ENCODE measurements at places on chromosomes 2 and 18.

DNA sequence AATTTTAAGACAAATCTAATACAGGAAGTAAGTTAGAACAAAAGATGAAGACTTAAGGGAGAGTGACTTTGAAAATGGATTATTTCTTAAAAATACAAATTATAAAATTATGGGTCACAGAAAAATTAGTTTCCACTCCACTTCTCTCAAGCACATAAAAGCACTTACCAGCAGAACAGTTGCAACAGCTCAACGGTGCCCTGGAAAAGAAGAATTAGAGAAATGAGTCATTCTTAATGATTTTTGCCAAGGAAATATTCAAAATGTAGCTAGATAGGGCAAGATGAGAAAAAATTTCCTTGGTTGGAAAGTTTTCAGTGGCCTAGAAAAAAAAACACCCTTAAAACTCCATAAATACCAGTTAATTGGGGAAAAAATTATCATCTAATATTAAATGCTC lies 2185.6 kb upstream of the CELF4 start:
- no peak for DNase-seq

DNA sequence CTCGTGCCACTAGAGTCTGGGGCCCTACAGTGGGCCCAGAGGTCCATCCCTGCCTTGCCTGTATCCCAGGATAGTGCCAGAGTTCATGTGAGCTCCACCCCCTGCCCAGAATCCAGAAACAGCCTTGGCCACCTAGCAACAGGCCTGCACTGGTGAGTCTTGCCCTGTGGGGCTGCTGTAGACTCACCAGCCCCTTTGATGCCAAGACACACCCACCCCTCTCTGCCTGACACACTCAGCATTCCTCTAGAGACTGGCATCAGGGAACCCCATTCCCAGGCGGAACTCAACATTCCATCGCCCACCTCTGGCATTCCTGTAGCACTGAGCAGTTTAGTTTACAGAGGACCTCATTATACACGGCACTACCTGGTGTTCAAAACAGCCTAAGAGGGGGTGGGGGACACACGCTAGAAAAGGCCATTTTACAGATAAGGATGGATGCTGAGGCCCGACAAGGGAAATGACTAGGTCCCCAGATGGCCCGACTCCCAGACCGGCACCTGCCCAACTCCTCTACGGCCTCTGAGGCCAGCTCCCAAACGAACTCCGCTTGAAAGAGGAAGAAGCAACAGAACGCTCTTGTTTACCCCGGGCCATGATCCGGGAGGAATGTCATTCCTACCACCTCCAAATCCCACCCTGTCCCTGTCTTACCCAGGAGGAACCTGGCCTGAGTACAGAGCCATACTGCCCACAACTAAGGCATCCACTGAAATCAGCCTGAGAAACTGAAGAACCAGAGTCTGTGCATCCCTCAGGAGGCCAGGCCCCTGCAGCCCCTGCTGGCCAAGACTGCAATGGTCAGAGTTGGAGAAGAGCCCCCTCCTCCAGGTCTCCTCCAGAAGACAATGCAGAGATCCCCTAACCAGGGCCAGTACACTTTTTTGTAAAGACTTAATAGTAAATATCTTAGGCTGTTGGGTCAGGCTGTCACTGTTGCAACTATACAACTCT lies 180.2 kb downstream of the TNS1 start:
- DNase-seq: no peak

DNA sequence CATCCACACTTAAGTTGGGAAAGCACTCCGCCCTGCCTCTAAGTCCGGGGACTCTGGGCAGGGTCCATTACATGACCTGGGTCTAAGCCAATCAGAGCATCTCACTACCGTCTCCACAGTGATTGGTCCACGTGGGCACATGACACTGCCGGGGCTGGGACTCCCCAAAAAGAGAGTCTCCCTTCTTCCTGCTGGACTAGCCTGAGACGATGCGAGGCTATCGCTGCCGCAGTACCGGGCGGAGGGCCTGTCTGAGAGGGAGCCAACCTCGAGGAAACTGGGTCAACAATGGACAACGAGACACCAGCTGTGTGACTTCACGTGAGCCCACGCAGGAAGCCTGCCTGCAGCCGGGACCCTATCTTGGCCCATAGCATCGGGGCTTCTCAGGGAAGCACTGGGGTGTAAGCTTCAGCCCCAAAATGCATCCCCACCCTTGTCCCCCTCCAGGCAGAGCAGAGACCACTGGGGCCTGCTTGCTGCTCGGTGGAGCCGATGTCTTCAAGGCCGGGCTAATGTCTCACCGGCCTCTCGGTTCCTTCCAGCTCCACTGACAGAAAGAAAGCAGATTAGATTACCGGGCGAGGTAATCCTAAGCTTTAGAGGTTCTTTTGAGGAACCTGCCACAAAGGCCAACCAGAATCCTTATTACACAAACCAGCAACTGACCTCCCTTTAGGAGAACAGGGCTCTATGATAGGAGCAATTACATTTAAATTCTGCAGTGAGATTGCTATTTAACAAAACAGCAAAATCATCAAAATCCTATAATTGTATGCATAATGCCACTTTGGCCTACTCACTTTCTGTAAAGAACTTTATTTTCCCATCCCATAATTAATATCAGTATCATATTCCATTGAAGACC lies 21.3 kb upstream of the COPS8 start:
- DNase-seq: no peak

GRCh38 chr2:96082211-96083063 lies 33.9 kb downstream of the ADRA2B start:
- no peak for DNase-seq

DNA sequence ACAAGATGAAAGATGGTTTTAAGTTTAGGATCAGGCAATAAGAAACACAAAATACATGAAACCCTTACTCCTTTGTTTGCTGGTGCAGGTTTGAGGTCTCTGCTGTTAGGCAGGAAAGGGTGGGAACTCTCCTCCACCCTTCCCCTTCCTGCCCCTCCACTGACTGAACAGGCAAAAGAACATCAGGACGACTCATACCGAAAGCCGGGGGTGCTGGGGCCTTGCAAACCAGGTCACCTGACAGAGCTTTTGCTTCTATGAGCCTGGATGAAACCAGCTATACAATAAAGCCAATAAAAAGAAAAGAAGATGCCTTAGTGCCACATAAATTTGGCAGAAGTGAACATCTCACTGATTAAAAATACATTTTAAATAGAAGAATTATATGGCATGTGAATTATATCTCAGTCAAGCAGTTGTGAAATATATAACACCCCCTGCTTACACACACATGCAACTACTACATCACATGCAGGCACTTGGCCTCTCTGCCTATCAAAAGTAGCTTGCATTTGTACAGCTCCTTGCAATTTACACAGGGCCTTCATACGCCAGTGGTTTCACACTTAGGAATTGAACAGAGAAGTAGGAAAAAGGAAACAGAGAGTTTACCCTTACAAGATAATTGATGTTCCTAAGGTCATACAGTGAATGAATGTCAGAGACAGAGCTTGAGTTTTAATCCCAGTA lies 215.1 kb upstream of the TRIB2 start:
- DNase-seq: no peak

- DNase-seq: no peak
These were observed 19.9 kb downstream of the CDKL4 start for GRCh38 chr2:39223909-39224308.

DNA sequence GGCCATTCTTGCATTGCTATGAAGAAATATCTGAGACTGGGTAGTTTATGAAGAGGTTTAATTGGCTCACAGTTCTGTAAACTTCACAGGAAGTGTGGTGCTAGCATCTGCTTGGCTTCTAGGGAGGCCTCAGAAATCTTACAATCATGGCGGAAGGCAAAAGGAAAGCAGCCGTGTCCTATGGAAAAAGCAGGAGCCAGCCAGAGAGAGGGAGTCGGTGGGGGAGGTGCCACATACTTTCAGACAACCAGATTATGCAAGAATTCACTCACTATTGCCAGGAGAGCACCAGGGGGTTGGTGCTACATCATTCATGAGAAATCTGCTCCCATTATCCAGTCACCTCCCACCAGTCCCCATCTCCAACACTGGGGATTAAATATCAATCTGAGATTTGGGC lies 64.1 kb downstream of the CPS1 start:
- DNase-seq: no peak

- DNase-seq: no peak
These were observed 254.1 kb downstream of the HDAC4 start for GRCh38 chr2:239146741-239147181.

- no peak for DNase-seq
These were observed 1588.9 kb upstream of the TMEFF2 start for GRCh38 chr2:193783681-193784080.

GRCh38 chr2:12222554-12222953 lies 476.1 kb downstream of the LPIN1 start:
- DNase-seq: no peak

GRCh38 chr2:42951263-42951938 lies 159.0 kb upstream of the HAAO start:
- DNase-seq: no peak

- DNase-seq: peak; percentile 82
These were observed 22.8 kb downstream of the ZSCAN30 start for GRCh38 chr18:35267161-35267651.

DNA sequence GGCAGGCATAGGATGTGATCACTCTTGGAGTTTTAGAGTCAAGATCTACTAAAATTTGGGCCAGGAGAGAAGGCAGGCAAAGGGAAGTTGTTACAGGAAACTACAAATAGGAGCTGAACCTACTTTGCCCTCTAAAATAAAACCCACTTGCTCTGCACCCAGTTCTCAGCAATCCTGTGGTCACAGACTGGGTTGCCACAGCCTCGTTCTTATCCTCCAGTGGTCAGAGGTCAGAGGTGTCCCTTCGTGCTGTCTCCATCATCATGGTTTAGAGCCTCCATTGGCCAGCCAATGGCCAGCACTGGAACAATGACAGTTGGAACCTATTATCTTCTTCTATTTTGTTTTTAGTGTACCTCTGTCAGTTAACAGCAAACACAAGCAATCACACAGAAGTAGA lies 90.7 kb upstream of the TNP1 start:
- DNase-seq: no peak

GRCh38 chr2:7020939-7021470 lies 103.8 kb downstream of the RNF144A start:
- no peak for DNase-seq

DNA sequence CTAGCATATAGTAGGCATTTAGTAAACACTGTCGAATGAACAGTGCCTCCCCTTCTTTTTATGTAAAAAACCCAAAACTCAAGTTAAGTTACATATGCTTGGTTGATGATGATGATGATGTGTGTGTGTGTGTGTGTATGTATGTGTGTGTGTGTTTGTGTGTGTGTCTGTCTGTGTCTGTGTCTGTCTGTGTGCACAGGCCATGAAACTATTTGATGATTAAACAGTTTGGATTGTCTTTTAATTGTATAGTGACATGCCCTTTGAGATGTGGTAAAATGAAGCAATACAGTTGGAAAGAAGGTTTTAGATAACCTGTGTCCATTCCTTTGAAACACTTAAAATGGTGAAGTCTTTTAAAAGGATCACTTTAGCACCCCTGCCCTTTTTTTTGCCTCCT lies 105.6 kb downstream of the MAP4K4 start:
- DNase-seq: no peak

- DNase-seq: no peak
These were observed 80.4 kb downstream of the EPB41L3 start for GRCh38 chr18:5463390-5463789.

DNA sequence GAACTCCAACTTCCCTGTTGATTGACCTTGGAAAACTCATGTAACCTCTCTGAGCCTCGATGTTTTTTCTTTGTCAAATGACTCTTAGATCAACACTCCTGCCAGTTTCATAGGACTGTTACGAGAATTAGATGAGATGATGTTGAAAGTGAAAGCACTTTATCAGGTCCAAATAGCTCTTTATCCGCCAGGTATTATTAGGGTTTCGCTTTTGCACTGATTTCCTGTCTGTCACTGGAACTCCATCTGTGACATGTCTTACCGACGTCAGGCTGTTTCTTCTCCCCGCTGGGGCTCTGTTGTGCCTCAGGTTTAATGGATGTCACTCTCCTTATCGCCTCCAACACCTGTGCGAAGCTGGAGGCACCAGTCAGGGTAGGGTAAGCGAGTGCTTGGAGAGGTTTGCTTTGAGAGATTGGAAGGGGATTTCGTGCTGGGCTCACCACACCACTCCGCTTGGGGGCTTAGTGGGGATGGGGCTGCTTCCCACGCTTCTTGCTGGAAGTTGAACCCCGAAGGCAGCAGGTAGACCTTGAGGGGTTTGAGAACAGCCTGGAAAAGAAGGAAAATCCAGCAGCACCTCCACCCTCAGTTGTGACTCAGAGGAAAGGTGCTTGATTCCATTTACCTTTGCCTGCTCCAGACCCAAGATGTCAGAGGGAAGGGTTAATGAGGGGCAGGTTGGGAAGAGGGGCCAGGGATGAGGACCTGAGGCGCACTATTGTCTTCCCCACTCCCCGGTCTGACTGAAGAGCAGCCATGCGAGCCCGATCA lies 4.3 kb downstream of the GAD1 start:
- no peak for DNase-seq

DNA sequence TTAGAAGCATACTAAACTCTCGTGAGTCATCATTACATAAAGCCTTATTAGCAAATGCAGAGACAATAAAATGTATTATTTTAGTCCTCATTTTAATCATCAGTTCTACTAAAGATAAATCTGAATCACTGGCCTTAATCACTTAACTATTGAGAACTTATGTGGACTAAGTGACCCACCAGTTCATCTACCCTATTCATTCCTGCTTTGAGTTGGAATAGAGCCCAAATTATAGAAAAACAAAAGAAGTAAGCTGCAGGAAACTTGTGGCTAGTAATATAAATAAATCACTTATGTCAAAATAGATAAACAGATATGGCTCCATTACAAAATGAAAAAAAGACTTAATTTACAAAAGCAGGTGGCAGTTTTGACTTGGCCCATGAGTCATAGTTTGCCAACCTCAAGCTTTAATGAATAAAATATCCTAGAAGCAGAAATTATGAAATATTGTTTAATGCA lies 851.8 kb upstream of the CRIM1 start:
- no peak for DNase-seq

DNA sequence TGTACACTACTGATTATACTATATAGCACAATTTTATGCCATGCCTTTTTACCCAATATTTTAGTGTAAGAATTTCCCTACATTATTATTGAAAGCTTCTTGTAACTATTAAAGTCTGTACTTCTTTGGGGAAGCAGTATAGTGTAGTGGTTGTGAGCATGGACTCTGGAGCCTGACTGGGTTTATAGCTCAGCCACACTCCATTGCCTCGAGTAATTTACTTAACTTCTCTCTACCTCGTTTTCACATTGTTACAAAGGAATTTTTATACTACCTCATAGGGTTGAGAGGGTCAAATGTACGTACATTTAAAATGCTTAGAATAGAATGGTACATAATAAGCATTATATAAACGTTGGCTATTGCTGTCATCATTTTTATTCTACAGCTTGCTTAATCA lies 139.2 kb downstream of the UBR3 start:
- no peak for DNase-seq

GRCh38 chr2:120360307-120360855 lies 14.4 kb downstream of the INHBB start:
- no peak for DNase-seq

Measured in NCI-H1417 treated with DMSO at 0.1 percent for 48 hours (cell line).